ENCODE measurements at places on chromosomes 1 and 21.

DNA sequence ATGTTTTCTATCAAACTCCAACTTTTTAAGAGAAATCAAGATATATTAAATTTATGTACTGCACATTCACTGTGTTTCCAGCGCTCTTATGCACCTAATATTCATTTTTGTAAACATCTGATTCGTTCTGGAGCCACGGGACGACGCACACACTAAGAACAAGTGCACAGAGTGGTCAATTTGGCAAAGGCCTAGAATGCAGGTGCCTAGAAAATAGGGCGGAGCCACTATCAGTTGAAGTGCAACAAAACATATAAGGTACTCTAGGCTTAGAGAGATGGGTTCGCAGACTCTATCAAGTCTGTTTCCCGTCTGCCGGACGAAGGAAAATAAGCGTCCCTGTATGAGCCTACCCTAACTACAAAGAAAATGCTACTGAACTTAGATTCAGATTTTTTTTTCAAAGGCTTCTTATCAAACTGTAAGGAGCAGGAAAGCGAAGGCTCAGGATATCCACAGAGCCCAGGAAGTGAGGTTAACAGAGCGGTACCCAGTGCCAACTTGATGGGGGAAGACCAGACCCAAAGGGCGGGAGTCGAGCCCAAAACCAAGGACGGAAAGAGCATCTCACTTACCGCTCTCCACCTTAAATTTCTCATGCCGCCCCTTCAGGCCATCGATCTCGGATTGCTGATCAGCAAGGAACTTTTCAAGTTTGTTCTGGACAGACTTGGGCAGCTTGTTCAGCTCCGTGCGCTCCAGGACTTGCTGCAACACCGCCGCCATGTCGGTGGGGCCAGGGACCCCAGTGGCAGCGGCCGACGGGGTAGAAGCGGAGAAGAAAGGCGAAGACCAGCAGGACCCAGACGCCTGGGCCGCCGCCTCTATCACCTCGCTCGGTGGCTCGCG lies 526 bp downstream of the TPR start:
- peak; percentile 41 for DNase-seq

GRCh38 chr1:147586414-147586813 lies 45.1 kb downstream of the BCL9 start:
- no peak for DNase-seq

DNA sequence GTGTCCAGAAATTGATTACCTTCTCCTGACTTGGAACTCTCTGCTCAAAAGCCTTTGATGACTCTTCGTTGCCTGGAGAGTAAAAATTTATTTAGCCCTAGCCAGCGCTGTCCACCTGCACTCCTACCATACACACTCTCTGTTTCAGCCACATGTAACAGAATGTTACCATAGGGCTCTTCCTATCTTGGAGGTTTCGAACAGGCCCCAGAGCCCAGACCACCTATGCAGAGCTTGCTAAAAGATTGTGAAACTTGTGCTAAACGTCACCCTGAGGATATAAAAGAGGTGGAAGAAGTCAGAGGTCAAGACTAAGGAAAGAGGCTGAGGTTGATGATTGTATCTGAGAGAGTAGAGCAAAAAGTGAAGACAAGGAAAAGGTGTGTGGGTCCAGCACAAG lies 237.0 kb upstream of the HOOK1 start:
- no peak for DNase-seq

DNA sequence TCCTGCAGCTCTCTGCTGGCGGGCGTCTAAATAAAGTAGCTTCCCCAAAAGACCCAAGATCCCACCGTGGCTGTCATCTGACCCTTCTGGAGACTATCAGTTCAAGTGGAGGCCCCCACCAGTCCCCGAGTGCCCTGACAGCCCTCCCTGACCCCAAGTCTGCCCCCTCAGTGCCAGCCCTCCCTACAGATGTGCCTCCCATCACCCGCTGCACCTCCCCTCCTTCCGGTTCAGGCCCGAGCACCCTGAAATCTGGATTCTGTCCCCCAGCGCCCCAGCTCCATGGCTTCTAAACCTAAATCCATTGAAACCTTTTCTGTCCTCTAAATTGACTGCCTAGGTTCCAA lies 595 bp downstream of the IL10RB start:
- DNase-seq, result no peak

GRCh38 chr1:93000291-93000690 lies 39.0 kb upstream of the DIPK1A start:
- DNase-seq, result no peak

GRCh38 chr1:230682274-230682673 lies 31.6 kb downstream of the AGT start:
- DNase-seq, result no peak

DNA sequence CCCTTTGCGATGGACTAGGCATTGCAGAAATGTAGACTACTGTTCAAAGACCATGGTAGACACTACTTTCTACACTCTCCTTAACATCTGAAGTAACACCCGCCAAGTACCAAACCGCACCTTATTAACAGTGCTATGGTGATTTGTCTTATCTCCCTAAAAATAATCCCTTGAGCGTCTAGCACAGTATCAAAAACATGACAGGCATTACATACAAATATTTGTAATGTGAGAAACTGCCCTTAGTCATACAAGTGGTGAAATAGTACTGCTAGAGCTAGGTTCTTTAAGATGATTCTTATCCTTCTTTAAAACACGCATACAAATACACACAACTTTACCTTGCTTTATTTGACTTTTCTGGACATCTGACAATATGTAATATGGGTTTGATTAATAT lies 27.2 kb downstream of the PUM1 start:
- peak; percentile 87 for DNase-seq

Measured in fibroblast of villous mesenchyme (primary cell).